ENCODE measurements at places on chromosomes 4 and X. TPM values are rescaled to one million over a fixed set of nuclear protein-coding genes. Genes with fewer than 3 reads are reported as not detected.

The PCDH10 gene
- 0.71 TPM for total RNA-seq

The PPP1R2C gene
- not detected for total RNA-seq

The ODAM gene
- 2.6 TPM for total RNA-seq

The ARX gene
- 0.53 TPM for total RNA-seq

DNA sequence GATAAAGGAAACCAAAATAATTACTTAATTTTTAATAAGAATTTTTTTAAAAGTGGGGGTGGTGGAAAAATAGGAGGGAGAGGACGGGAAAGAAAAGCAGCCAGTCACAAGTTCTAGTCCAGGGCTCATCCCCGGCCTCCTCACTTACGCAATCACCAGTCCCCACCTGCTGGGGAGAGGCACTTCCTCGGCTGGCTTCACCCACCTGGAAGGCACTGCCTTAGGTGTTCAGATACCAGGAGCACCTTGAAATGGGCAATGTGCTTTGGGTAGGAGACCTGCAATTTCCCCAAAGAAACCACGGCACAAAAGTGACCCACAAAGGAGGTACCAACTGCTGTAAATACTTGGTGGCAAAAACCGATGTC is 23.8 kb downstream of the AFAP1 start:
- DNase-seq, result no peak

GRCh38 chrX:15529165-15529564 is 28.6 kb downstream of the BMX start:
- DNase-seq, result no peak

DNA sequence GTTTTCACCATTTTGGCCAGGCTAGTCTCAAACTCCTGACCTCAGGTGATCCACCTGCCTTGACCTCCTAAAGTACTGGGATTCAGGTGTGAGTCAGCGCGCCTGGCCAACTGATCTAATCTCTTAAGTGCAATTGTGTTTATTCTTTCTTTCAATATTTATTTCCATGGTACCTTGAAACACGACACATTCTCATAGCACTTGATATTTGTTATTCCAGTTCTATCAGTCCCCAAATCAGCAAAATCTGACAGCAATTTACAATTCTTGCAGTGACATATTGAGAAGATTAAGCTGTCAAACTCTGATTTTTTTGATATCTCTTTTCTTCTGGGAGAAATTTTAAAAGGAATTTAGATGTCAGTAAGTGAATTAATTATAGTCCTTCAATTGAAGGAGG is 218.1 kb upstream of the FAT4 start:
- no peak for DNase-seq
